ENCODE measurements at places on chromosomes 2 and 18.

DNA sequence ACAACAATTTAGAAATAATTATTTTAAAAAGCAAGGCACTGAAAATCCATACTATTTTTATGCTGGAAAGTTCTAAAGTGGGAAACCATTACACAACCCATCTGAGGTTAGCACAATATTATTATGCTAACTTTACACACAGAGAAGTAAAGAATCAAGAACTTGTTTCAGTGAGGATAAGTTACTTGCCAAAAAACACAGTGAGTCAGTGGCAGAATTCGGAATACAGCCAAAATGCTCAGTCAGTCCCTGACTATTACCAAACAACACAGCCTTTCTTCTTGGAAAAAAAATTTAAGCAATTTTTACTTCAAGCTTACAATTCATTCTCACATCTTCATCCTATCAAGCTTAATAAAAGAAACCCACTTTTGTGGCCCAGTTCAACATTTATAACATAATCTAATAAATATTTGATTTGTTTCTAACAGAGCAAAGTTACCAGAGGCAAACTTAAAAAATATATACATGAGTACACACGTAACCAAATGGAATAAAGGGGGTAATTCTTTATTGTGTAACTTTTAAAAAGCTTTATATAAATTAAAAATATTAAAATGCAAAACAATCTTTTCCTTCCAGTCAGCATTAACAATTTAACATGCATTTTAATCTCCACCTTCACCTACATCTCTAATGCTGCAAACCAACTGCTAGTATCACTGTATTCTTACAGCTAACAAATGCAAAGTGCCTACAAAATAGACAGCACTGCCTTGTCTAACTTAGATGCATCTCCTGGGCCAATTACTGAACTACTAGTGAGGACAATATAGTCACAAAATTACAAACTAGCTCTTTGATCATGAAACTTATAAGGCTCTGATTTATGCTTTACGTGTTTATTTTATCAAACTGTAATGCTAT is 55.2 kb downstream of the CCDC88A start:
- no peak for DNase-seq

DNA sequence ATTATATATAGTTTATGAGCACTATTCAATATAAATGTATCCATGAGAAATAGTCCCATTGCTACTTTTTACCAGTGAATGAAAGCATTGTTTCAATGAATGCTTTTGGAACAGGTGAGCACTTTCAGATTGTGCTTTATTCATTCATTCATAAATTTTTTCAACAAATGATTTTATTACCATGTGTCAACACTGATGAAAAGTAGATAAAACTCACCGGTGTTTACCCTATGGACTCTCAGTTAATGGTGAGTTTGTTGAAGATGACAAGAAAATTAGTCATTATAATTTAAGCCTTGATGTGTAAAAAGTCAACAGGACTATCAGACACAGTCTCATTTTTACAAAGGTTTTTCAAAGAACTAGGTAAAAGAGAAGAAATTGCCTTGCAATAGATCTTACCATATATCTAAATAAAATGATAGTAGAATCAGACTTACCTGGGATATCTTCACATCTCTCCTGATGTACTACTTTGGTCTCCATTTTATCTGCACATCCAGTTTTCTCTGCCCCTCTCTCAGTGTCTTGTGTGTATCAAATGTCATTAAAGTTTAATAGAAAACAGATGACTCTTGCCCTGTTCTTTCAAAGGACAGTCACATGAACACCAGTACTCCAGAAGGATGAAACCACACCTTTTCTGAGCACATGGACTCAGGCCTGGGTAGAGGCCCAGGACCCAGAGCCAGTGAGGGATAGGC is 325.3 kb upstream of the RND3 start:
- no peak for DNase-seq

GRCh38 chr2:233919938-233920337 is 2.8 kb downstream of the TRPM8 start:
- DNase-seq, result peak; percentile 8

- DNase-seq, result no peak
Measured at GRCh38 chr18:61333271-61333745, at the start of gene CDH20. TSS of gene CDH20 (plus strand) at chr18:61333430.

GRCh38 chr2:204795156-204795555 is 249.9 kb downstream of the PARD3B start:
- DNase-seq, result no peak

- no peak for DNase-seq
Measured at GRCh38 chr2:205580212-205580987, 101.9 kb upstream of the NRP2 start.

Data from CD4-positive, alpha-beta T cell treated with Interleukin-2 at 100 ng/mL for 4 hours (primary cell).